ENCODE measurements at places on chromosomes 7 and 10. TPM values are rescaled to one million over a fixed set of nuclear protein-coding genes. Genes with fewer than 3 reads are reported as not detected.

DNA sequence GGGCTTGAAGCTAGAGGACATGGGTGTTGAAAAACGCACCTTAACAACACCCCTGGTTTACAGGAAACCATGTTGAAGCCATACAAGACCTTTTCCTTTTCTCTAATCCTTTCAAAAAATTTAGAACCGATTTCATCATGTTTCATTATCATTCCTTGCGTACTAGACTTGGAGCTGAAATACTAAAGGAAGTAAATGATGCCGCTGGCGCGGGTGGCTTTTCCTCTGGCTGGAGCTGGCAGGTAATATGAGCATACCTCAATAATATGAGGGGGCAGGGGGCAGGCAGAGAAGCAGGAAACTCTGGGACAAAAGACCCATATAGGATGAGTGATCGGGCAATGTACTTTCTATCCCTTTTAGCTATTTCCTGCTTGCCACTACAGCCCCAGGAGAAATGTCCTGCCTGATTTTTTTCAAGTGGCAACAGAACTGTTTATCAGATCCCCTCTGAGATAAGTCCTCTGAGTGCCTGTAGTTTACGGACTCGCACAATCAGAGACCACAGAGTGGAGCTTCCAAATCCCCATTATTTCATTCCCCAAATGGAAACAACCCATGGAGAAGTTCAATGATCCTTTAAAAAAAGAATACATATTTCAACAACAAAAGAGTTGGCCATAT, 450.1 kb downstream of the KCNMA1 start:
- H3K27ac ChIP-seq = no peak overlapping the region
- no peak for DNase-seq
- H3K36me3 ChIP-seq = no peaks in the 10 kb centered on the region
- H3K4me1 ChIP-seq = no peaks in the 10 kb centered on the region

DNA sequence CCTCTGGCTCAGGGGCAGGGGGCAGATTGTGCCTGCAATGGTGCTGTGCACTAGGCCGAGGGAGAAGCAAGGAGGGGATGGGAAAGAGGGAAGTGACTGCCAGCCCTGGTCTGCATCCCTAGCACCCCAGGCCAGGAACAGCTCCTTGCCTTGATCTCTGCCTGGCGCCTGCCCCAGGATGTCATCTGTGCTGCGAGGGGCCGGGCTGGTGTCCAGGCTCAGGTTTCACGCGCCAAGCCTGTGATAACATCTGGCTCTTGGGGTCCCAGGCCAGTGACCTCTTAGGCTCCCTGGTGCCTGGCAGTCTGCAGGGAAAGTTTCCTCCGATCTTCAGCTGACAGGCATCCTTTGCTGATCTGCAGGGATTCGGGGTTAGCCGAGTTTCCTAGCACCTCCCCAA, 193.5 kb upstream of the GPR26 start:
- H3K27ac ChIP-seq = no peak overlapping the region
- H3K4me1 ChIP-seq = no peaks in the 10 kb centered on the region
- no peak overlapping the region for H3K4me3 ChIP-seq
- no peak for DNase-seq
- H3K27me3 ChIP-seq = no peaks in the 10 kb centered on the region

DNA sequence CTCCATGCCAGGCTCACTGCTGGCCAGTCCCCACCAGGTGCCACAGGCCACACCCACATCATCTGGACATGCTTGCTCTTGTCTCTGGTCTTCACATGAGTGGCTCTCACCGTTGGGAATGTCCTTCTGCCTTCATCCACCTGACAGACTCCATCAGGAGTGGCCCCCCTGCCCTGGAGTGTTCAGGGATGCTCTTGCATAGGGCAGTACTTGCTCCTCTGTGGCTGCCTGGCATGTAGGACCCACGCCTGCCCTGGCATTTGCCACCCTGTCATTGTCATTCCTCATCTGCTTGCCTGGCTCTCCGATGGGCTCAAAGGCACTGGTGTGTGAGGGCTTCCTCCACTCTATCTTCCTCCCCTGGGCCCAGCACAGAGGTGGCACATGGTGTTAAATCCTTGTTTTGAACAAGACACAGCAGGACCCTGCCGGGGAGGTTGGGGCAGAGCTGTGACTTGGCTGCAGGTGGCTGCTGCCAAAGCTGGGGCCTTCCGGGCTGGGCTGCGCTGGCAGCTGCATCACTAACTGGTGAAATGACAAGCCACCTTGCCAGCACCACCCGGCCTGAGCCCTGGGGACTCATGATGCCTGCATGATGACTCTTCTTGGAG, 1.8 kb downstream of the SH2D4B start:
- no peak for DNase-seq
- H3K36me3 ChIP-seq = no peaks in the 10 kb centered on the region
- H3K4me1 ChIP-seq = peaks cover 19% of the 10 kb centered on the region
- no peak overlapping the region for H3K27ac ChIP-seq

The LRIT1 gene
- not detected for total RNA-seq
